ENCODE measurements at places on chromosomes 11 and 22. TPM values are rescaled to one million over a fixed set of nuclear protein-coding genes. Genes with fewer than 3 reads are reported as not detected.

The CASP4 gene
- polyA plus RNA-seq, result 39.1 TPM

The SLCO2B1 gene
- 25.1 TPM for polyA plus RNA-seq

DNA sequence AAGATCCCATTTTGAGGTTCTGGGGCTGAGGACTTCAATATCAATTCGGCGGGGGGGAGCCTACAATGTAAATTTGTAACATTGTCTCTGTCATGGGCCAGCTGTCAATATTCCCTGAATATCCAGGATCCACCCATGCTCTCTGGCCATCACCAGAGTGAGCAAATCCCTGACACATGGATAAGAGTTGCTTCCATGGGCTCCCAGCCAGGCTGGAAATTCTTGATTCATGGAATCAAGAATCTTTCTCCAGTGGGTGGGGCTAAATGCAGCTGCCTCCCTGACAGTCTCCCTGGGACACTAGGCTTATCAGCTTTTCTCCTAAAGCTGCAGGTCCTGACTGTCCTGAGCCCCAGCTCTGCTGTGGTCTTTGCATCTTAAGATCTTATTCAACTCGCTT lies 86.9 kb upstream of the IGLL5 start:
- no peak for DNase-seq

- DNase-seq, result no peak
Observed at GRCh38 chr22:39927544-39927943, 26.7 kb downstream of the GRAP2 start.

DNA sequence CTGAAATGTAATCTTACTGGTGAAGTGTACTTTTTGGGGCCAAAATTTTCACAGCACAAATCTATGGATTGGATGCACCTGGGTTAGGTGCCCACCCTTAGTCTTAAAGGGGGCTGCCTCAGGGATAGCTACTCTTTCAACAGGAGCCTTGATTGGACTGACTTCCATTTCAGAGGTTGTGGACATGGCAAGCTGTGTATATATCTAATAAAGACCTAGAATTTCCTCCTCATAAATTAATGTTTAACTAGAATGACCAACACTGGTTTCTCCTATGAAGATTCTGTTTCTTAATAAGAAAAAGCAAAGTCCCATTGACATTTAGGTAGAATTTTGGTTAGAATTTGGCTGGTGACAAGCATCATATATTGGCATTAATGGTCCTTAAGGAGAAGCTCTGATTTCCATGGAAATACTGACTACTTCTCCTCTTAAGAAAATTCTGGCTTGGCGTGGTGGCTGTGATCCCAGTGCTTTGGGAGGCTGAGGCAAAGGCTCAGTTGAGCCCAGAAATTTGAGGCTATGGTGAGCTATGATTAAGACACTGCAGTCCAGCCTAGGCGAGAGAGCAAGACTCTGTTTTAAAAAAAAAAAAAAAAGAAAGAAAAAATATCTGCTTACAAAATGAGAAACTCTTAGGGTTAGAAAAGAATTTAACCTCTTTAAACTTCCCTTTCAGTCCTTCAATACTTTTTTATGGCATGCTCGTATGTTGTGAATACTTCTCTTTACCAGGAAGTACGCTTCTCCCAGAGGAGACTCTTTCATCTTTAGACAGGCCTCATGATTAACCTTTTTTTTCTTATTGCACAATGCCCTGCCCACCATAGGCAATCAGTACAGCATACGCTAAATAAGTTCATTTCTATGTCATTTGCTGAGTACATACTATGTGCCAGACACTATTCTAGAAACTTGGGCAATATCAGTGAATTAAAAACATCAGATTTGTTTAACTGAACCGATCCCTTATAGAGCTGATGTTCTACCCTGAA lies 77.2 kb downstream of the PRR5L start:
- no peak for DNase-seq

GRCh38 chr11:69305885-69306540 lies 12.1 kb downstream of the MYEOV start:
- no peak for DNase-seq

The MUC6 gene
- polyA plus RNA-seq, result not detected

- DNase-seq, result no peak
Observed at GRCh38 chr11:2747248-2748027, 47.6 kb upstream of the KCNQ1OT1 start.

DNA sequence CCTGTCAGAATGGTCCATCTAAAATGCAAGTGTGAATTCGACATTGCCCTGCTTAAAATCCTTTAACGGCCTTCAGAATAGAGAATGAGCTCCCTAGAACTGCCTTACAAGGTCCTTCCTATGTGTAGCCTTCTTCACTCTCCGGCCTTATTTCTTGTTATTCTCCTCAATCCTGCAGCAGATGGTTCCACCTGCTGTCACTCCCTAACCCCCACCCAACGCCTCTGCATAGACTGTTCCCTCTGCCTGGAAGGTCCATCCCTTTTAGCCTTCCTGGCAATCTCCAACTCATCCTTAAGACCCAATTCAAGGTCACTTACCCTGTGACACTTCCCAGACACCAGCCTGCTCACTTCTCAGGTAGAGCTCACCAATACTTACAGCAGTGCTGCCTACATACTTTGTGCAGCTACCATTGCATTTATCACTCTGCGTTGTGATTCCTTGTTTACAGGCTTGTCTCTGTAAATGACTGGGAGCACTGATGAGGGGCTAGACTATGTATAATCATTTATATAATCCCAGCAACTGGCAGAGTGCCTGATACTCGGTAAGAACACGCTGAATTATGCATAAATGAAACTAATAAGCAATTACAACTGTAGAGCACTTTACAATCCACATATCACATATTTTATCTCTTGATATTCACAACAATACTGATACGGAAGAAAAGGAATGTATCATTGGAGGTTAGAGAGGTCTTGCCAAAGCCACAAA lies 58.9 kb downstream of the CLPB start:
- no peak for DNase-seq

DNA sequence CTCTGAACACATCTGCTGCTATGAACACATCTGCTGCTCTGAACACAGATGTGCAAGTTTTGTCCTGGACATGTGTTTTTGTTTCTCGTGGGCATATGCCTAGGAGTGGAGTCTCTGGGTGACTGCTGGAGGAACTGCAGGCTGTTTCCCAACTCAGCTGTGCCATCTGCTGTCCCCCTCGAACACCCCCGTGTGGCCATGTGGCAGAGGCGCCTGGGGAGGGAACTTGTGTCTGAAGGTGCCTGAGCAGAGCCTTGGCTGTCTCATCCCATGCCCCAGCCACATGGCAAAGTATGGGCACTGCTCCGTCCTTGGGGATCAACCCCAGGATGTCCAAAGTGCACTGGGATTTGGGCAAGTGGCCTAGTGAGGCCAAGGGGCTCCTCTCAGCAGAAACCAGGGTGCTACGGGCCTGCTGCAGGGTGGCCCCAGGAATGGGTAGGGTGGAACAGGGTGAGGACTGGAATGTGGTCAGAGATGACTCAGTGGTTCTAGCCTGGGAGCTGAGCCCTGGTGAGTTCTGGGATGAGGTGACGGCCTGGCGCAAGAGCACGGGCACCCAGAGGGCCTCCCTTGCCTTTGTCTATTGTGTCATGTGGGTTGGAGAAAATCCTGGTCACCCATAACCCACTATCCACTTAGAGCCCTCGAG lies 14.7 kb downstream of the GATD1 start:
- DNase-seq, result no peak

GRCh38 chr22:42375982-42376381 lies 56.2 kb downstream of the NFAM1 start:
- DNase-seq, result no peak

GRCh38 chr11:102911758-102912481 lies 37.1 kb upstream of the MMP12 start:
- DNase-seq, result no peak

- DNase-seq, result no peak
Observed at GRCh38 chr11:9943386-9944110, 279.7 kb downstream of the SWAP70 start.

The CECR2 gene
- polyA plus RNA-seq, result 0.51 TPM

GRCh38 chr11:111450480-111451320 lies 61.5 kb downstream of the BTG4 start:
- no peak for DNase-seq

The ASPHD2 gene
- polyA plus RNA-seq, result 0.53 TPM

- DNase-seq, result no peak
Observed at GRCh38 chr11:76724171-76724768, 53.7 kb upstream of the LRRC32 start.

The DHCR7 gene
- 11.3 TPM for polyA plus RNA-seq

The HBG1 gene
- not detected for polyA plus RNA-seq

The CDKN1C gene
- polyA plus RNA-seq, result 118 TPM

DNA sequence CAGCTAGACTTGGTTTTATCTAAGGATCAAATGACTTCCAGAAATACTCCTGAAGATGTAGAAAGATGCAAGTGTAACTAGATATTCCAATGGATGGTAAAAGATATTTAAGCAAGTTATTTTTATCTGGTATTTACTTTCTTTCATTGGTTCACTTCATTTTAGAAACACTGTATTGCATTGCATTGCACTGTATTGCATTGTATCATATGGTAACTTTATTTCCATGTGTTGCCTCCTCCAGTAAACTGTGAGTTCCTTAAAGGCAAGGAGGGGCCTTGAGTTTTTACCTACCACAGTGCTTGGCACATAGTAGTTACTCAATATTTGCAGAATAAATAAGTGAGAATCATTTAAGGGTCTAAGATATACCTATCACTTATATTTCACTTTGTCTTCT lies 31.8 kb upstream of the FLI1 start:
- no peak for DNase-seq

DNA sequence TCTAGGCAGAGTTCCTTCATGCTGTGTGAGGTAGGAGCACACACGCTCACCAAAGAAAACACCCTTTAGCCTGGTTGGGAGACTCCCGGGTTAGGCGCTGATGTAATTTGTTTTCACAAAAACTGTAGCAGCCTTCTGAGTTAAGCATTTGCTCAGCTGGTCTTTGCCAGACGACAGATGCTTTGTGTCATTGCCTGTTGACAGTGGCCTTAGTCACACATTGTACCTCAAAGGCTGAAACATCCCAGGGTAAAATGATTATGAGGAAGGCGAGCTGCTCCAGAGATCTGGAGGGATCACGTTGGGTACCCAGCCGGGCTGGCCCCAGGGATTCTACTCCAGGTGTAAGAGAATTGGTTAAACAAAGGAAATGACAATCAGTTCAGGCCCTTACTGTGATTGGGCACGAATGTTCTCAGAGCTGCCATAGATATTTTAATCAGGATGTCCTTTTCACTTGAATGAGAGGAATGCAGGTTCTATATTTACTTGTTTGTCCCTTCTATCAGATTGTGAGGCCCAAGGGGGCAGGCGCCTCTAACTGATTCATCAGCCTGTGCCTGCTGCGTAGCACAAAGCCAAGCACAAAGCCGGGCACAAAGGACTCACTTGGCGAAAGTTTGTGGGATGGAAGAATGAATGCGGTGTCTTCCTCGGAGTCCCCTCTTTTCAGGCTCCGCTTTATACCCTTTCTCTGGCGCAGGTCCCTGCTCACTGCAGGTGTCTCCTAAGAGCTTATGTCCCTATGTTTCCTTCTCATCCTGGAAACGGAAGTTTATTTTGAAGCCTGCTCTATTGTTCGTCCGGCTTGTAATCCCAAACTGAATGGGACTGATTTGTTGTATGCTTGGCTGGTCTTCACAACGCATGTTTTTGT lies 47.1 kb downstream of the ADM start:
- peak; percentile 75 for DNase-seq

DNA sequence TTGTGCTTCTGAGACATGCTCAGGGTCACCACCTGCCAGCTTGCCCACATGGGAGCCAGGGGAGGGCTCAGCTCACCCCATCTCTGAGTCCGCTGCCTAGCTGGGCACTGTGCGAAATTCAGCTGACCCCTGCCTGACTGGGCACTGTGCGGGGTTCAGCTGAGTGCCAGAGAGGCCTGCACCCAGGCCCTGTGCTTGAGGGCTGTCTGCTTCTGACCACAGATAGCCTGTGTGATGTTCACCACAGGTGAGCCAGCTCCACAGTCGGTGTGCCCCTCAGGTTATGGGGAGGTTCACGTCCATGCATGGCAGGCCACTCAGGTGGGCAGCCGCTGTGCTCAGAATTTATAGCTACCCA lies 84.5 kb upstream of the SUSD2 start:
- DNase-seq, result no peak

DNA sequence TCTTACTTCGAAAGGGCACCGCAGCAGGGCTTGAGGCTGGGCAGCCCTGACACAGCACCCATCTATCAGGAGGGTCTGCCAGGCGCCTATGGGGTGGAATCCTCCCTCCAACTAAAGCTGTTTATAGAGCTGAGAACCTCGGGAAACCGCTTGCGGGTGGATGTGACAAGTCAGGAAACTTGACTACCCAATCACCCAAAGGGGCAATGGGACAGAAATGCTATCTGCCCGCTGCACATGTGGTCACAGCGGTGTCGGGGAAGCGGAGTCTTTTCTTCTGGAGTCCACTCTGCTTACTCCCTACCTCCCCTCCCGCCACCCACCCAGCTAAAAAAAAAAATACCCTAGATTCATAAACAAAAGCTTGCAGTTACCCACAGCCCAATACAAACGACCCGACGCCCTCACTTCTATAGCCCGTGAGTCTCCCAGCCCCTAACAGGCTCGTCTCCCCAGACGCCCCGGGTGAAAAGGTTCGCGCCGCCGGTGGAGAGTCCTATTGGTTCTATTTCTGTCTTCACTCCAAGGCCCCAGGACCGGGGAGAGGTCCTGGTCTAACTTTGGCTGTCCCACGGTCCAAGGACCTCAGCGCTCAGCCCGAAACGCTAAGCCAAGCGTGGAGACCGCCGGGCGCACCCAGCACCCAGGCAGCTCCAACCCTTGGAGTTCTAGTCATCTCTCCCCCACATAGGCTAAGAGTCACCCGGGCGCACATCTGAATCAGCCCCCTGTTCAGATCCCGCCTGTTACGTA lies 1.4 kb downstream of the TRPC6 start:
- no peak for DNase-seq

DNA sequence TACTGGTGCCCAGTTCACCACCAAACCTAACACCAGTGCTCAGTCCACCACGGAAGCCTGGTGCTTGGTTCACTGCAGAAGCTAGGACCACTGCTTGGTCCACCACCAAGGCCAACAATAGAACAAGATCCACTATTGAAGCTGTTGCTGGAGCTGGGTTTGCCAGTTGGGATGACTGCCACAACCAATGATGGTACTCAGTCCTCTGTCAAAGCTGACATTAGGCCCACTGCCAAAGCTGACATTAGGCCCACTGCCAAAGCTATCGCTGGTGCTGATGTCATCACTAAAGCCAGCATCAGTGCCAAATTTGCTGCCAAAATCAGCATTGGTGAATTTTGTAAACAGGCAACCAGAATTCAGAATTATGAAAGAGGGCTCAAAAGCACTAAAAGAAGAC lies 1850.2 kb upstream of the RAG2 start:
- DNase-seq, result no peak

GRCh38 chr22:25452116-25452700 lies 112.3 kb upstream of the GRK3 start:
- DNase-seq, result no peak

GRCh38 chr11:125910226-125910849 lies 6.0 kb downstream of the DDX25 start:
- no peak for DNase-seq

The MIOX gene
- not detected for polyA plus RNA-seq

GRCh38 chr22:50105208-50106100 lies 15.6 kb downstream of the MOV10L1 start:
- no peak for DNase-seq

The DDIAS gene
- 0.84 TPM for polyA plus RNA-seq

The OLFML1 gene
- 15.7 TPM for polyA plus RNA-seq
